Left ventricle myocardium inferior (tissue), 1 donor: ENCODE measurements at places on chromosomes 3 and 15.

- DNase-seq, result peak; percentile 85
Measured at GRCh38 chr15:43133430-43134156, at the start of gene TMEM62. TSS of gene TMEM62 (plus strand) at chr15:43133586. CDS start at chr15:43133803, 217 bp downstream.

GRCh38 chr15:56805466-56806147 lies 72.3 kb upstream of the ZNF280D start:
- DNase-seq, result no peak

DNA sequence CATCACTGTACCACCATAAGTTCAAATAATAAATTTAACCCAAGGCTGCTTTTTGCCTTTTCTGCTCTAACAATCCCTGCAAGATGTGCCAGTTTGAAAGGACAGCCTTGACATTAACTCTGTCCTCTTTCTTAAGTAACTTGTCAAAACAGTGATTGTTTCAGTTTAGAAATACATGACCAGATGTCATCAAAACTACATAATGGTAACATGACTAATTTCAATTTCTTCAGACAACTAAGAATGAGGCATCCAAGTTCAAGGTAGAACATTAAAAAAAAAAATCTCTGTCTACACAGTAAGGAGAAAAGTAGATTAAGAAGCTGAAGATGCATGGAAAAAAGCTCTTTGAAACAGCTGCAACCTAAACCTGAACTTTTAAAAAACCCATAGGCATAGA lies 47.4 kb downstream of the SHQ1 start:
- DNase-seq, result no peak

GRCh38 chr3:180870008-180870699 lies 42.3 kb upstream of the FXR1 start:
- DNase-seq, result peak; percentile 25

DNA sequence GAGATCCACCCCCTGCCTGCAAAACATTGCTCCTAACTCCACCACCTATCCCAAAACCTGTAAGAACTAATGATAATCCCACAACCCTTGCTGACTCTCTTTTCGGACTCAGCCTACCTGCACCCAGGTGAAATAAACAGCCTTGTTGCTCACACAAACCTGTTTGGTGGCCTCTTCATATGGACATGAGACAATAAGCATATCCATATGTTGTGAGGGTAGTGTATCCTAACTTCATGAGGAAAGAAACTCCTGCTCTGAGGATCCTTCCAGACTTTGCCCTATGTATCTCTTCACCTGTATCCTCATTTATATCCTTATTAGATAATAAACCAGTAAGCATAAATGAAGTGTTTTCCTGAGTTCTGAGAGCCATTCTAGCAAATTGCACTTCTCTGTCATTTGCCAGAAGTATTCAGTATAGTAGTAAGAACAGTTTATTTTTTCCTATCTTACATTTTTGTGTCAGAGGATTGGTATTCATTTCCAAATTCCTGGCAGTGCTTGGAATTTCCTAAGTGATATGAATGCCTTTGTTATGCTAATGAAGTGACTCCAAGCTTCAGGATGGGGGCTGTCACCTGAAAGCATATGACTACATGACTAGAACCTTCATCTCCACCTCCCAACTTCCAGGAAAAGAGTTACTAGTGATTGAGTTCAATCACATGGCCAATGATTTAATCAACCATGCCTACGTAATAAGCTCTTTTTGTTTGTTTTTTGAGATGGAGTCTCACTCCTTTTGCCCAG lies 30.2 kb downstream of the TTBK2 start:
- no peak for DNase-seq

DNA sequence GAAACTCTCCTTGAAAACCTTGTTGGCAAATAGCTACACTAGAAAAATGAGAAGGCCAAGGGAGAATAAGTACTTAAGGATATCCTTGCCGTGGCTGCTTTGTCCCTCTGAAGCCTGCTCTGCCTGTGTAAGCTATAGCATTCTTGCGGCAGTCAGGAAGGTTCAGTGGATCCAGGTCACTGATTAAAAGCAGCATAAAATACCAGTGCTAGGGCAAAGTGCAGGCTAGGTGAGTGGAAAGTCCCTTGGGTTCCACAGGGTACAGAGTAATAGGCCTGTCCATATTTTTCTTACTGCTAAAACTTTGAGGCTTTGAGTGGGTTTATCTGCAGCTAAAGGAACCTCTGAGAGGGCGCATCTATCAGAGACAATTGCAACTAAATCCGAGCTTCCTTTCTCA lies 10.3 kb downstream of the CXCR6 start:
- no peak for DNase-seq

- DNase-seq, result no peak
Measured at GRCh38 chr3:48367201-48367600, 4.8 kb upstream of the FBXW12 start.

- no peak for DNase-seq
Measured at GRCh38 chr15:71117714-71118305, 2.5 kb downstream of the THSD4 start.

DNA sequence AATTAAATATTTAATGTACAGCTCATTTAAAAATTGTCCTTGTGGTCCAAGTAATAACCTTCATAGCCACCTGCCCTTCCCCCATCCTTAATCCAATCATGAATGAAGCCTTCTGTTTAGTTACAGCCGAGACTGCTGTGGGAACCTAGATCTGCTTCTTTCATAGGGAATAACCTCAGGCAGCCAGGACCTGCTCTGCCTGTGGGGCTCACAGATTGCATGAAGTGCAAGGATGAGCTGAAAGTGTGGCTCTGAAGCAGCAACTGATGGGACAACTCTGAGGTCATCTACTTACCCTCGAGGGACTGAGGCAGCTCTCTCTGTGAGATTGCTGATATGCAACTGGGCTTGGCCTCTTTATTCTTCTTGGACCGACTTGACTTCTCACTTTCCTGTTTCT lies 169.8 kb downstream of the POTEB3 start:
- no peak for DNase-seq

DNA sequence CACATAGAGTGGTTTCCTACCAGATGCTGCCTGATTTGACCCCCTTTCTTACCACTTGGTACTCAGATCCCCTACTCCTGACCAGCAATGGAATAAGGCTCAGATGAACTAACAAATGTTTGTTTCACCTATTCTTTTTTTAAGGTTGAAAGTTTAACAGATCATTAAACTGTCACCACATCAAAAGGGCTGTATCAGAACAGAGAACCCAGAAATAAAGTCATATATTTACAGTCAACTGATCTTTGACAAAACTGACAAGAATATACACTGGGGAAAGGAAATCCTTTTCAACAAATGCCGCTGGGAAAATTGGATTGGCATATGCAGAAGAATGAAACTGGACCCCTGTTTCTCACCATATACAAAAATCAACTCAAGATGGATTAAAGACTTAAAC lies 56.0 kb downstream of the GPR176 start:
- no peak for DNase-seq

DNA sequence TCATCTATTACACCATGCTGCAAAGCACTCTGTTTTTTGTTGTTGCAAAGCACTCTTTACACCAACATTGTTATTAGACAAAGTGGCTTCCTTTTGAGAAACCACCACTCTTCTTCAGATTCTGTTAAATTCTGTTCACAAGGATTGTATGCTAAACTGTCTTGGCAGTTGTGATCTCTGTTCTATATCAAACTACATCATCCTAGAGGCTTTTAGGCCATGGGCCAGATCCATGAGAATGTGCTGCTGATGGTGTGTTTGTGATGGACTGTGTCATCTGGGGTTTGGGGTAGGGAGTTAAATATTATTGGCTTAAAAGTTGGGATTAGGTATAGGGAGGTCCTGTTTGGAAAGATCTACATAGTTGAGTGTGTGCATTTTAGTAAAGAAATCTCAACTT lies 229.8 kb downstream of the GAP43 start:
- DNase-seq, result no peak

- DNase-seq, result no peak
Measured at GRCh38 chr3:425079-425478, 228.5 kb downstream of the CHL1 start.

GRCh38 chr3:48535578-48535977 lies 21.0 kb downstream of the PFKFB4 start:
- no peak for DNase-seq

DNA sequence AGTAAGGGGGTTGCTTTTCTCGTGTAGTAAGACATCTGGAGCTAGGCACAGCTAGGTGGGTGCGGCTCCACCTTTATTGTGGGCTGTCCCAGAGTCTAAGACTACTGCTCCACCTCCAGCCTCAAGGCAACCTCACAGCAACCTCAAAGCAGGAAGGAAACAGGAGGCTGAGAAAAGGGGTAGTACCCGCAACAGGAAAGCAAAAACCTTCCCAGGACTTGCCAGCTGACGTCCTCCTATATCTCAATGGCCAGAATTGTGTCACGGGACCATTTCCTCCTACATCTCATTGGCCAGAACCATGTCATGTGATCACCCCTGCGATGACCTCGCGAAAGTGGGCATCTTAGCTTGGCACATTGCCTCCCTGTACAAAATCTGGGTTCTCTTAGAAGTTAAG lies 4.3 kb upstream of the GPR160 start:
- no peak for DNase-seq

- DNase-seq, result no peak
Measured at GRCh38 chr15:56099311-56099710, 105.9 kb upstream of the NEDD4 start.

- peak; percentile 85 for DNase-seq
Measured at GRCh38 chr3:148991219-148992026, at the start of gene GYG1. TSS of gene GYG1 (plus strand) at chr3:148991540. CDS start at chr3:148991641, 101 bp downstream.

GRCh38 chr15:99306694-99307338 lies 55.5 kb downstream of the LRRC28 start:
- no peak for DNase-seq

DNA sequence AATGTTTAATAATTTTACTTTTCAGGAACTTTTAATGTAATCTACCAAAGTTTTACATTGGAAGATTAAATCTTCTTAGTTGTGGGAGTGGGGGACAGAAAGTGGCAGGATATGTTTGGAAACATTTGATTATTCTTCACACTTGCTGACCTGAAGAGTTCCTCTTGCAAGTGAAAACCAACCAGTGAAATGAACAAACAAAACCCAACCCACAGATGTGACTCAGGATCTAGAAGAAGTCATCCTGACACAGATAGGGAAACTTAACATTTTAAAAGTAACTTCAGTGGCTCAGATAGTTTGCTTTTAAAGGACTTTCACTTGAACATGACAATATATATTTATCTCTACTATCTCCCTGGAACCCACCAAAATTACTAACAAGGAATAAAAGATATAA lies 55.4 kb downstream of the ASTE1 start:
- DNase-seq, result no peak

GRCh38 chr3:137477614-137478013 lies 286.5 kb upstream of the SOX14 start:
- no peak for DNase-seq

GRCh38 chr3:121542924-121543323 lies 2.9 kb downstream of the POLQ start:
- no peak for DNase-seq

GRCh38 chr3:64228110-64228509 lies 2.8 kb upstream of the PRICKLE2 start:
- no peak for DNase-seq

- DNase-seq, result no peak
Measured at GRCh38 chr3:76514836-76515235, 525.1 kb upstream of the ROBO2 start.

GRCh38 chr3:191435981-191436380 lies 25.0 kb upstream of the PYDC2 start:
- no peak for DNase-seq

- DNase-seq, result no peak
Measured at GRCh38 chr3:119747357-119747756, 34.5 kb upstream of the NR1I2 start.

GRCh38 chr3:172038798-172039435 lies 461 bp upstream of the FNDC3B start:
- DNase-seq, result no peak

GRCh38 chr3:28972921-28973320 lies 307.9 kb upstream of the RBMS3 start:
- no peak for DNase-seq

GRCh38 chr3:38574411-38575278 lies 74.8 kb downstream of the SCN5A start:
- no peak for DNase-seq

DNA sequence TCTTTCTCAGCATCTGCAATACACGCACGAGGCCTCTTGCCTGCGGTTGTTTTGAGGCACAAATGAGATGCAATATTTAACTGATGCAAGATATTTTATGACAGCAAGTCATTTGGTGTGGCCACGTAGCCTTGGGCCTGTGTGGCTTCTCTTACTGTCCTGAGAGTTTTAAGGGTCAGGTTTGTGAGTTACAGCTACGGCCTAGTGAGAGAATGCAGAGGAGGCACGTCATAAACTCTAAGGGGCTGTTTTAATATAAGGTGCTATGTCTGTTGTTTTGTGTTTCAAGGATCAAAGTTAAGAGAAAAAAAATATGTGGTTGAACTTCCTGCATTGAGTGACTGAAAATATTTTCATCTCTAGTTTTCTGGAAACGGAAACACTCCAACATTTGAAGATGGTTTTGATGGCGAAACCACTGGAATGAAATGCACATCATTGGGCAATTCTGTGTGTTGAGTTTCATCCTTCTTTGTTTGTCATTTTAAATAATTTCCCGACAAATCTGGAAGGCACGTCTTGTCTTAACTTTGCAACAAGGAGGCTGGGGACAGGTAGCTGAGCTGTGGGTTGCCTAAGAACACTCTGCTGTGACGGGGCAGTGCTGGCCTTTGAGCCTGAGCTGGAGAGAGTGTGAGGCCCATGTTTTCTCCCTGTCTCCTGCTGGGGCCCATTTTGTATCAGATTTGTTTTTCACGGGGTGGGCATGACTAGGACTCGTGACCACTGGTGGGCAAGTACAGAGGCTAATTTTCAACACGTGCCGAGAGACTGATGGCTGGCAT lies 5.1 kb downstream of the APBA2 start:
- DNase-seq, result no peak

DNA sequence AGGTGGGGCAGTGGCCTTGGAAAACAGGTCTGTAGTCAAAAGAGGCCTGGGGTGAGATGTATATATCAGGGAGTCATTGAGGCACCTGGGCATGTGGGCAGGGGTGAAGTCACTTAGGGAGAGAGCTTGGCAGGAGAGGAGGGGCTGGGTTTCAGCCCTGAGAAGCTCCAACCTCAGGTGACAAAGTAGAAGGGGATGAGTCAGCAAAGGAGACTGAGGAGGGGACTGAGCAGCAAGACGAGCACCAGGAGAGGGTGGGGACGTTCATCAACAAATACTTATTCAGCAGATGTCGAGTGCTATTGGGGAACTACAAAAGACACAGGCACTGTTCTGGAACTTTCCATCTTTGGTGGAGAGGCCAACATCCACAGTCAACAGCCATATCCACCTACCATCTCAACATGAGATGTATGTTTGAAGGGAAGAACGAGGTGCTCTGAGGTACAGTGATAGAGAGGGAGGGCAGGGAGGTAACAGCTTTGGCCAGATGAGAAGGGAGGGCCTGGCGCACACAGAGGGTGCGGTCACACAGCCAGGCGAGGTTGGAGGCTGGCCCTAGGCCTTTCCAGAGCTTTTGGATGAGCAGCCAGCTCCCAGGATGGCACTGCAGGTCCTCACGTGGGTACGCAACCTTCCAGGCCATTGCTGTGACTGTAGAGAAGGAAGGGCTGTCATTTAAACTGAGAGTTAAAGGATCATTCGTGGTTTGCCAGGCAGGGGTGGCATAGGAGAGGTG lies 45.7 kb downstream of the GLDN start:
- DNase-seq, result no peak
